ENCODE measurements at places on chromosomes 4 and X. TPM values are rescaled to one million over a fixed set of nuclear protein-coding genes. Genes with fewer than 3 reads are reported as not detected.

The UGT2A3 gene
- not detected for total RNA-seq

The CT83 gene
- total RNA-seq: not detected

The RHOXF2B gene
- total RNA-seq: not detected

The CDS1 gene
- 0.52 TPM for total RNA-seq

The LRP2BP gene
- 4.7 TPM for total RNA-seq

The RTL3 gene
- total RNA-seq: under 0.01 TPM
